ENCODE measurements at places on chromosomes 11 and 22.

GRCh38 chr22:19895160-19895849 lies 40.6 kb upstream of the GNB1L start:
- DNase-seq: no peak

DNA sequence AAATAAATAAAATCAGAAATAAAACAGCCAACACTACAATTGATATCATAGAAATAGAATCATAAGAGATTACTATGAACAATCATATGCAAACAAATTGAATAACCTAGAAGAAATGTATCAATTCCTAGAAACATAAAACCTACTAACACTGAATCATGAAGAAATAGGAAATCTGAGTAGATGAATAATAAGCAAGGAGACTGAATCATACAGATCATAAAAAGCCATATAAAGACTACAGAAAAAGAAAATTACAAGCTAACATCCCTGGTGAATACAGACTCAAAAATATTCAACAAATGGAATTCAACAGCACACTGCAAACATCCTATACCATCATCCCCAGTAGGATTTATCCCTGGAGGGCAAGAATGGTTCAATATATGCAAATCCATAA lies 135.6 kb downstream of the SBF2 start:
- no peak for DNase-seq

- no peak for DNase-seq
These were observed 23.3 kb upstream of the MMP7 start for GRCh38 chr11:102553835-102554282.

- peak; percentile 18 for DNase-seq
These were observed 83.2 kb upstream of the POU2AF2 start for GRCh38 chr11:111162305-111162704.

DNA sequence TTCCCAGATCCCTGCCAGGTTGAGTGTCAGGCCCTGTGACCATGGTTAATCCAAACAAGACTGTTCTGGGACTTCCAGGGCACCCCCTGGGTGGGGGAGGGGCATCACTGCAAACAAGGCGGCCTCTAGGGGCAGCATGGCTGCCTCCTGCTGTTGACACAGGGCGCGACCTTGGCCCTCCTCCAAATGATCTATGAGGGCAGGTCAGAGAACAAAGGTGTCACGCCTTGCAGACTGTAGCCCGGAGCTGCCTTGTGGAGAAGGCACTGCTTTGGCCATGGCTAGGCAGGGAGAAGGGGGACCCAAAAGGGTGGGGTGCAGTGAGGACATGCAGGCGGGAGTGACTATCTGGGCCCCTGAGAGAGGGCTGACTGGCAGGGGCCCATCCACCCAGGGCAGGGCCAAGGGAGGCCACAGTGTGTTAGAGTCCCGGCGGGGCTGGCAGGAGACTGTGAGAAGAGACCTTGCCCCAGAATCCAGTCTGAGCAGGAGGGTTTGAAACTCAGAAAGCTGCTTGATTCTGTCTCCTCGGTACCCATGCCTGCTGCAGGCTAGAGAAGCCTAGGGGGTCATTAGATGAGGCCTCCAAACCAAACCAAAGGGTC lies 35.6 kb downstream of the KCNC1 start:
- DNase-seq: no peak

DNA sequence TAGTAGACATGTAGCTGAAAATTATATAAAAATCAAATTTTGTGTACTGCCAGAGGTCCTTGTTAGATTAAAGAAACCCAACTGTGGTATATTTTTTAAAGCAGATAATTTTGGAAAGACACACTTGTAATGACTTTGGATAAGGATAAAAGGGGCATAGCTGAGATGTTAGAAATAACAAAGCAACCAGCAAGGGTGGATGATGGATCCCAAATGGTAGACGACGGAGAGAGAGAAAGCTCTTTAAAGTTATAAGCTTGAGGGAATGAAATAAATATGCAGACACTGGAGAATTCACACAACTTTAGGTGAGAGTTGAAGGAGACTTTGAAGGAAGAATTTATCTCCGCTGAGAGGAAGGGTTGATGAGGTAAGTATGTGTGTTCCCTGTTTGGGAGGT lies 10.6 kb downstream of the NCAM1 start:
- no peak for DNase-seq

GRCh38 chr11:131694526-131695424 lies 324.4 kb downstream of the NTM start:
- DNase-seq: peak; percentile 75

DNA sequence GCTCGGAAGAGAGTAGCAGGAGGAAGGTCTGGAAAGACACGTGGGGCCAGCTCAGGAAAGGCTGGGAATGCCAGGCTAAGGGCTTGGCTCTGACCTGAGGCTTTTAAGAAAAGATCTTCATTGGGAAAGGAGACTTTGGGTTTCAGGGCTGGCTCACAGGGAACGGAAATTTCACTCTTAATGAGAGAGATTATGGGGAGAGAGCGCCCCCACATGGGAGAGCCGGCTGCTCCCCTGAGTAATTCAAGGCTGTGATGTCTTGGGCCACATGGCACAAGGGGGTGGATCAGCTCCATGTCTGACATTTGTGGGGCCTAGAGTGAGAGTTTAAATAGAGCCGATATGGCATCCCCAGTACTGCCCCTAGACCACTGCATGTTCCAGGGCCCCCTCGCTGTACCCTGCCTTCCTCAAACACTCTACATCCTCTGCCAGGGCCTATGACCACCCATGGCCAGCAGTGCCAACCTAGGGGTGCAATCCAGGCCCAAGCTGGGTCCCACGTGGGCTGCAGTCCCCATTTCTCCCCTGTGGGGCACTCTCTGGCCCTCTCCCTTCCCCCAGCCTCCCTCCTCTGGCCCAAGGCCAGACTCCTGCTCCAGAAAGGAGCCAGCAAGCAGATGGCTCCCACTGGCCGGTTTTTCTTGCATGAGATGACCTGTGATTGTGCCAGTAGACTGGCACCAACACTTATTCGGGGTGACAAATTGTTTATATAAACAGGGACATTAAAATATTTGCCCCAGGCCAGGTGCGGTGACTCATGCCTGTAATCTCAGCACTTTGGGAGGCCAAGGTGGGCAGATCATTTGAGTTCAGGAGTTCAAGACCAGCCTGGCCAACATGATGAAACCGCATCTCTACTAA lies 75.2 kb downstream of the ISX start:
- no peak for DNase-seq

GRCh38 chr11:114165326-114166230 lies 106.1 kb downstream of the ZBTB16 start:
- DNase-seq: no peak

DNA sequence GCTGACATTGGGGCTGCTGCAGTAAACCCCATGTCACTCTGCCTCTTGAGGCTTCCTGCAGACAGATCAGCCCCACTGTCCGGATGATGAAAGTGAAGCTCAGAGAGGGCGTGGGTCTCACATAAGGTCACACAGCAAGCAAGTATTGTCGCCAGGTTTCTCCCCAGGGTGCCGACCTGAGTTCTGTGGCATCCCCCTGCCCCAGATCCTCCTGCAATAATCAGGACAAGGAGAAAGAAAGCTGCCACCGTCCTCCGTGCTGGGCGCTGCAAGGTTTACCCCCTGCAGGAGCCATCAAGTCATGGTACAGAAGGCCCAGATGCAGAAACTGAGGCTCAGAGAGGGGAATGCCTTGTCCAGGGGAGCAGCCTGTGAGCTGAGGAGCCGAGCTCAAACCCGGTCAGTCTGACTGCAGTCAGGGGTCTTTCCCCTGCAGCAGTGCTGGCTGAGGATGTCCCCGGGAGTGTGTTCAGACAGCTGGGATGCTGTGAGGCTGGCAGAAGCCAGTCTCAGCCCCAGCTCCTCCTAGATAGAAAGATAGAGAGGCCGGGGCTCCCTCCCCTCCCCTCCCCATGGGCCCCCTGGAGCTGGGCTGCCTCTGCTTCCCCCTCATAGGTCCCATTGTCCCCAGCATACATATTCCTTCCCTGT lies 13.2 kb downstream of the EMID1 start:
- no peak for DNase-seq

DNA sequence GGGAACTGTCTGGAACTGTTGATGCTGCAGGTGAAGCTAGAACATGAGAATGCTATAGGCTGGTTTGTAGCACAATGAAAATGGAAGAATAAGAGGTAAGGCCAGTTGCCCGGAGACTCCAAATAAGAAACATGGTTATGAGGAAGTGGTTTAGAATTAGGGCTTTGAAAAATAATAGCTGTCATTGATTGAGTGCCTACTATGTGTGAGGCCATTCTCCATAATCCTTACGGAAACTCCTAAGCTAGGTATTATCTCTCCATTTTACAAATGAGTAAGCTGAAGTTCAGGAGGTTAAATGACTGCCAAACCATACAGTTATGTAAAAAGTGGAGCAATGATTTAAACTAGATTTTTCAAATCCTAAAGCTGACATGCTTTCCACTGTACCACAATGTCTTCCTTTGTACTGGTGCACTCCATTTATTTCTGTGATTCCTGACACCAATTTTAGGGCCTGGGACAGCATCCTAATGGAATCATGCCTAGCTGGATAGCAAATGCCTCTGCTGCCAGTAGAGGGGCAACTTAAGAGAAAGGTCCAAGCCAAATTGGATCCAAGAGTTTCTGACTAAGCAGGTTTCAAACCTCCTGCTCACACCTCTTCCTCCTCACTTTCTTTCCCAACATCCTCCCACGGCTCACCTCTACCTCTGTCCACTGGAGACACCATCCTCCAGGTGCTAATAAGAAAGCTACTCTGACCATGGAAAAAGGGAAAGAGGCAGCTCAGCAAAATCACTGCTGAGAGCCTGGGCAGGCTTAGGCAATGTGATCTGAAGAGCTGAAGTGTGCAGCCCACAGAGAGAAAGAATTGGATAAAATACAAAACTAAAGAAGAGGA lies 46.9 kb upstream of the PICALM start:
- DNase-seq: peak; percentile 41

DNA sequence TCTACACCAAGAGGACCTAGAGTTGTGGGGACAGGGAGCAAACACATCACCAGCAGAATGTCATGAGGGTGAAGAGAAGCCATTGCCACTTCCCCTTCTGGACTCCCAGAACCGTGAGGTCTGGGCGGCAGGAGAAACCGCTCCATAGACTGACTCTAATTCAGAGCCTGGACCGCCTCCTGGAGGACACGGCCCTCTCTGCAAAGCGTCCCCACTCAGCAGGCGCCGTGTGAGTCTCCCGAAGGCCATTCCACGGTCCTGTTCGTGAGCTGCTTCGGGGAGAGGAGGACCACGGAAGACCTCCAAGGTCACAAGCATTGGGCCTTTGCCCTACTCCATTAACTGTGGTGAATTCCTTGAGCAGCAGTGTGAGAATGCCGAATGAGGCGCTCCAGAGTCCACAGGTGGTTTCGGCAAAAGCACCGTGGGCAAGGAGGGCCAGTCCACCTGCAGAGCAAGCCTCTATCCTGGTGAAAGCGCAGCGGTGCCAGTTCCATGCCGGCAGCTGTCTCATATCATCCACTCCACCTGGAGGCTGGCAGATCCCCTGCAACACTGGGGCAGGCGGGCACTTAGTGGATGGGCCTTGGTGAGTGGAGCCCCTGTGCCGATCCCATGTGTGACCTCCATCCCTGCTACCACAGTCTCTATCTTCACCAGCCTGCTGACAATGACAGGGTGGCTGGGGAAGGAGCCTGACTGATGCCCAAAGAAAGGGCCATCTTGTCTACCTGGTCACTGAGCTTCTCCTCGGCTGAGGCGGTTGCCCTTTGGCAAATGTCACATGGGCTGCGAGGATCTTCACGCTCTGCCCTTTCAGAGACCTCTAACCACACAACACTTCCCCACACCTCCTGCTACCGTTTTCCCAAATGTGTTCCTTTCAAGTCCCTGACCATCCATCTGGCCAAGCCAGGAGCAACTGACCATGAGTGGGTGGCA lies 7.5 kb downstream of the C11orf21 start:
- DNase-seq: no peak

GRCh38 chr11:57793351-57794115 lies 31.9 kb downstream of the CTNND1 start:
- DNase-seq: no peak

- DNase-seq: peak; percentile 53
These were observed 13.2 kb downstream of the MYH9 start for GRCh38 chr22:36374603-36375024.

- no peak for DNase-seq
These were observed 36.7 kb downstream of the PPFIA1 start for GRCh38 chr11:70307176-70307575.

- DNase-seq: peak; percentile 45
These were observed 373.5 kb downstream of the GUCY1A2 start for GRCh38 chr11:106644824-106645223.

- no peak for DNase-seq
These were observed 85.5 kb downstream of the CDKN1C start for GRCh38 chr11:2799881-2800654.

- DNase-seq: peak; percentile 32
These were observed 69.2 kb downstream of the SCUBE1 start for GRCh38 chr22:43273902-43274484.

- no peak for DNase-seq
These were observed 39.9 kb upstream of the RAB1B start for GRCh38 chr11:66228521-66228920.

DNA sequence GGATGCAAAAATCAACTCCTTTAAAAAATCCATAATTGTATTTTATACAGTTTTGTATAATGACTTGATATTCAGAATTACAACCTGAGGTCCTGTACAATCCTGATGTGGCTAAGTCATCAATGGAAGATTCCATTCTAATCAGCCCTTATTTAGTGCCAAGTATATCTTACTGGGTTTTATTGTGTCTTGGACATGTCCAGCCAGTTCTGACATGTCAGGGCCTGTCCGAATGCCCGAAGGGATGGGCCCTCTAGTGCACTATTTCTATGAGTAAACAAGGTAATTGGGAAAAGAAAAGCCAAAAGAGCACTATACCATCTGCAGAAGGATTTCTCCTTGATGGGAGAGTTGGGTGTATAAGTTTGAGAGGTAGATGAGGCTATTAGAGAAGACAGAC lies 412.9 kb downstream of the METTL15 start:
- no peak for DNase-seq

DNA sequence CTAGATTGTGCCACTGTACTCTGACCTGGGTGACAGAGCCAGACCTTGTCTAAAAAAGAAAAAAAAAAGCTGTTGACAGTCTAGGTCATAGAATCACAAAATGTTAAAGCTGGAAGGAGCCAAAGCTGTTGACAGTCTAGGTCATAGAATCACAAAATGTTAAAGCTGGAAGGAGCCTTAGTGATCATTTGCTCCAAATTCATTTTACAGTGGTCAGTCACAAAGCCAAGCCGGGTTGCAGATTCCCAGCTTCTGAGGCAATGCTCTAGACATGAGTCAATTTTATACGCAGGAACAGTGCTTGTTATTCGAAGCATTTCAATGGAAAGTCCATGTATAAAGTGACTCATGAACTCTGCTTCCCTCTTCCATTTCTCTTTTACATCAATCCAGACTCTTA lies 47.4 kb downstream of the SYT13 start:
- DNase-seq: peak; percentile 70

- DNase-seq: no peak
These were observed 13.1 kb downstream of the PTPN5 start for GRCh38 chr11:18778468-18778867.

All from astrocyte of the spinal cord (primary cell).